ENCODE measurements at places on chromosomes 7 and 10.

GRCh38 chr7:121752706-121753105, 120.3 kb upstream of the PTPRZ1 start:
- DNase-seq, result no peak

DNA sequence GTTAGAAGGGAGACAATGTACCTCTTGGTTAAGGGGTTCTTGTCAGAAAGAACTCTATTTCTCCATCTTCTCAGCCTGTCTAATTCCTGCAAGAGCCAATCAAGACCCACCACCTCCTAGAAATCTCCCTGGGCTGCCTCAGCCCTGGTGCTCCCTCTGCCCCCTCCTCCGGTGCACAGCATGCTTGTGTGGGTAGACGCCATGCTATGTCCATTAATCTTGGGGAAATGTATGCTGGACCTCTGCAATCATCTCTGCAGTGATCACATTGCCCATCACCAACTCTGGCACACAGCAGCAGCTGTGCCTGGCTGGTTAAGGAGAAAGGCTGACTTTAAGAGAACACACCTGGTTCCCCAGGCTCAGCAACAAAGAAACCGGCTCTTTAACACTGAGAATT, 37.3 kb downstream of the SH3PXD2A start:
- no peak for DNase-seq

- DNase-seq, result no peak
Observed at GRCh38 chr7:28739128-28739527, 219.0 kb downstream of the TRIL start.

DNA sequence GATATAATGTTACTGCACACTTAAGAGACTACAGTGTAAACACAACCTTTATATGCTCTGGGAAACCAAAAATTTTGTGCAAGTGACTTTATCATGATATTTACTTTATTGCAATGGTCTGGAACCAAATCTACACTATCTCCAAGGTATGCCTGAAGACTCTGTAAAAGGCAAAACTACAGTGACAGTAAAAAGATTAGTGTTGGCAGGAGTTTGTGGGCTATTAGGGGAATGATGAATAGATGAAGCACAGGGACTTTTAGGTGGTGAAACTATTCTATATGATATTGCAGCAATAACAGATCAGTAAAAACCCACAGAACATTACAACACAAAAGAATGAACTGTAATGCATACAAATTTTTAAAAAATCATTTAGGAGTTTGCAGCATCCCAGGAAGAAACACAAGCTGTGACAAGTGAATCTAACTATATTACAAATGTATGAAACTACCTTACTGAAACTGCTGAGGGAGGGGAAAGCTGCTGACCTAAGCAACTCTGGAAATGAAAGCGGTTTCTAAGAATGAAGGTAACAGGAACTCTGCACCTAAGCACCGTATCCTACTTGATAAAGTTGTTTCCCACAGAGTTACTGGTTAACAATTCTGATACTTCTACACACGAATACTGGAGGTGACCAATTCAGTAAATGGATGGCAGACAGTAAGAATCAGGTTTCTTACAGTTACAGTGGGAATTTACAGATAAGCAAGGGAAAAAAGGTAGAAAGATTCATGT, 82.6 kb downstream of the ATE1 start:
- no peak for DNase-seq

- DNase-seq, result no peak
Observed at GRCh38 chr10:132595854-132596253, 58.3 kb downstream of the INPP5A start.

DNA sequence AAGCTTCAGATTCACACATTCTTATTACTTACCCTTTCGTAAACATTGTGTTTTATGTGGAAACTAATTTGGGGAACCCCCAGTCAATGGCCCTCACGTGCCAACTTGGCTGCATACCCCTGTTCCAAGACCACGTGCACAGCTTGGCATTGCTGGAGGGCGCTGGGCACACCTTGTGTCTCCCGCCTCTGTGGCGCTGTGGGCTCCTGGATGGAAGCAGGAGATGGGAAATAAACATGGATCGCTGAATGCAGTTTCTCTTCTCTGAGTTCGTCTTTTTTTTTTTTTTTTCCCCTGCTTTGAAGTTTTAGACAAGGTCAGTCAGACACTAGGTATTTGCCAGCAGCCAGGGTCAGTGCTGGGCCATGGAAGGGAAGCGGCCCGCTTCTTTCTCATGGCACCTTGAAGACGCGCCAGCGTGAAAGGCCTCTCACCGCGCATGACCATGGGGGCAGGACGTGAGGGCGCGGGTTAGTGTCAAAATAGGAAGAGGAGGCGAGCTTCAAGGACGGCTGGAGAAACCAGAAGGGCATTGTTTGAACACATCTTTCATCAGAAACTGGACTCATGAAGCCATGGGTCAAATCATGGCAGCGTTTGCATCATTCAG, 27.3 kb downstream of the BNIP3 start:
- DNase-seq, result no peak

- DNase-seq, result peak; percentile 28
Observed at GRCh38 chr7:44257618-44258422, 57.0 kb downstream of the YKT6 start.

Data from left colon (tissue), 2 donors.